ENCODE measurements at places on chromosomes 7 and 10.

GRCh38 chr10:120945182-120945581, 94.0 kb downstream of the WDR11 start:
- no peak for DNase-seq

DNA sequence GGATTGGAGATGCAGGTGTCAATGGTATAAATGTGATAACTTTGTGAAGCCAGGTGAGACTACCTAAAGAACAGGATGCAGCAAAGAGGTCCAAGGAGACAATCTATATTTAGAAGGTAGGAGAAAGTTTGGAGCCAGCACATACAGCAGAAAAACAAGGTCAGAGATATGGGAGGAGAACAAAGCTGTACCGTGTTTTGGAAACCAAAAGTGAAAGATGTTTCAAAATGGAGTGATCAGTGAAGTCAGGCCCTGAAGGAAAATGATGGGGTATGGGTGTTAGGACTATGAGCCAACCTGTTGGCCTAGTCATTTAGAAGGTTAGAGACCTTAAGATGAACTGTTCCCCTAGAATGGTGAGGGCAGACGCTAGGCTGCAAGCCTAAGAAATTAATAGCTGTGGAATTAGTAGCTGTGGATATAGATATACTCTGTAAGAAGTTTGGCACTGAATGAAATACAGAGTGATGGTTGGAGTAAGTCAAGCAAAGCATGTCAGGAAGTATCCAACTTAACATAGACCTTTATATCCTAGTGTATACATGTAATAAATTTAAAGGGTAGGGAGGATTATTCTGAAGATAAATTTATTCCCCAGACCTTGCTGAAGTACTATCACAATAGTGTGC, 149.8 kb upstream of the WNT16 start:
- DNase-seq: no peak

GRCh38 chr7:118306771-118307170, 82.3 kb downstream of the ANKRD7 start:
- DNase-seq: no peak

DNA sequence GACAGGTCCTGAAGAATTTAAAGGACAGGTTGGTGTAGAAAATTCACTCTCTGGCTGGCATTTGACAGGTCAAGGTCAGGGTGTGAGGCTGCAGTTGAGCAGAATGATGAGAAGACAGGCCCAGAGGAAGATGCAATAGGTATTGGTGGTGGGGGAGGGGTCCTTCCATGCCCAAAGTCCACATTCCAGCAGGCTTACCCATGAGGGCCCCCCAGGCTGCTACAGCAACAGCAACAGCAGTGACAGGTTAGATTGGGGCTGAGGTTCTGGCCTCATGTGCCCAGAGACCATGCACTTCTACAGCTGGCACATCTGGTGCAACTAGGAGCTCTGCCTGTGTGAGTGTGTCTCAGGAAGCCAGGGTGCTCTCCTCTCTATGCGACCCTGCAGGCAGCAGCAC, 223.5 kb upstream of the GHITM start:
- DNase-seq: no peak

DNA sequence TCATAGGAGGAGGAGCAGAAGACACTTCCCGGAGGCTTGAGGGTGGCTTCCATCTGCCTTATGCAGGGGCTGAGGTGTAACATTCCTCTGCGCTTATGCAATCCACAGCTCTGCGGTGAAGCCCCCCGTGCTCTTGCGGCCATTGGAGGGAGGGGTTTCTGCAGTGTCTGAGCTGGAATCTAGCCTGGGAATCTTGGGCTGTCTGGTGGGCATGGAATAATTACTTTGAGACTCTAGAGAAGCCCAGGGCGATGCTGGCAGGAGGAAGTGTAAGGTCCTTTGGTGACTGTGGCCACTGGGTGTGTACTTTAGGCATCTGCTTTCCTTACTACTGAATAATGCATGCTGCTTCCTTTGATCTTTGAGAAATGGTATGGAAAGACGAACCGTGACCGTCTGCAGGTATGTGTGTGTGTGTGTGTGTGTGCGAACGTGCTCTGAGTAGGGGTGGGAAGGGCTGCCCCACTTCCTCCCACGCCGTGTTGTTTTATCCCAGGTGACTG, 181.0 kb downstream of the PRPF18 start:
- DNase-seq: no peak

DNA sequence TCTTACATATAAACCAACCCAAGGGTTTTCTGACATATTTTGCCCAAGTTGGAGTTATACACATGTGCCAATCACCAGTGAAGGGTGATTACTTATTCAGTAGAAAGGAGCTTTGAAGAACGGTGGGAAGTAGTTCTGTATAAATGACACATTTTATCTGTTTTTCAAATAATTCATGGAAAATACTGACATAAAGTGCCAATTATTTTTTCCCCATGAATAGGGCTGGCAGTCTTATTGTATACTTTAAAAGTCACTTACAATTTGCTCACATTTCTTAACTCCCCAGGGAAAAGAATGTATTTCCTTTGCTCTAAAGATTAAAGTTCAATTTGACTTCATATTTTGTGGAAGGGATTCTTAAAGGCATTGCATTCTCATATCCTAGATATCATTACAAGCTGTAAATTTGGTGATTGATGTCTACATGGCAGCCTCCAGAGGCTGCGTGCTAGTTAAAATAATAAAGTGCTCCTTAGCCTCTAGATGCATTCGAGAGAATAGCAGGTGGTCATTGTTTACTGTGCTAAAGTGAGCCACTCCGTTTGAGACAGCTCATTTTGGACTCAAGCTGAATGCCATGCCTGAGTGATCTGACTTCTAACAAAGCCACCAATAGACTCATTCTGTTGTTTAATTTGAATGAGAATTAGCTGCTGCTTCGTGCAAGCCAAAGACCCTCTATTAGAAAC, 148.8 kb upstream of the NRP1 start:
- no peak for DNase-seq

DNA sequence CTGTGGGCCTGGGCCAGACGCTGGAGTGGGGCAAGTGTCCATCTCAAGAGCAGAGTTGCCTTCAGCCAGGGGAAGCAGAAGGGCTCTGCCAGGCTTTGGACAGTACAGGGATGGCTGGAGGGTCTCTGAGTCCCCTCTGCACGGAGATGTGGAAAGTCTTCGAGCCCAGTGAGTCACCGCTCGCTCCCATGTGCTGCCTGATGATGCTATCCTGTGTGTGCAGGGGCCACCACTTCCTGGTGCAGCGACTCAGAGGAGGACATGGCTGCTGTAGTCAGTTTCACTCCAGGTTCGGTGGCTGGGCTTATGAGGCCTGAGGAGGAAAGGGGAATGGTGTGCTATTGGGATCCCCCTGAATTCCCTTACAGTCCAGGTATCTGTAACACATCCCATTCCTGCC, 6.0 kb downstream of the ADCYAP1R1 start:
- DNase-seq: no peak

GRCh38 chr10:86655173-86655540, 810 bp downstream of the OPN4 start:
- DNase-seq: no peak

DNA sequence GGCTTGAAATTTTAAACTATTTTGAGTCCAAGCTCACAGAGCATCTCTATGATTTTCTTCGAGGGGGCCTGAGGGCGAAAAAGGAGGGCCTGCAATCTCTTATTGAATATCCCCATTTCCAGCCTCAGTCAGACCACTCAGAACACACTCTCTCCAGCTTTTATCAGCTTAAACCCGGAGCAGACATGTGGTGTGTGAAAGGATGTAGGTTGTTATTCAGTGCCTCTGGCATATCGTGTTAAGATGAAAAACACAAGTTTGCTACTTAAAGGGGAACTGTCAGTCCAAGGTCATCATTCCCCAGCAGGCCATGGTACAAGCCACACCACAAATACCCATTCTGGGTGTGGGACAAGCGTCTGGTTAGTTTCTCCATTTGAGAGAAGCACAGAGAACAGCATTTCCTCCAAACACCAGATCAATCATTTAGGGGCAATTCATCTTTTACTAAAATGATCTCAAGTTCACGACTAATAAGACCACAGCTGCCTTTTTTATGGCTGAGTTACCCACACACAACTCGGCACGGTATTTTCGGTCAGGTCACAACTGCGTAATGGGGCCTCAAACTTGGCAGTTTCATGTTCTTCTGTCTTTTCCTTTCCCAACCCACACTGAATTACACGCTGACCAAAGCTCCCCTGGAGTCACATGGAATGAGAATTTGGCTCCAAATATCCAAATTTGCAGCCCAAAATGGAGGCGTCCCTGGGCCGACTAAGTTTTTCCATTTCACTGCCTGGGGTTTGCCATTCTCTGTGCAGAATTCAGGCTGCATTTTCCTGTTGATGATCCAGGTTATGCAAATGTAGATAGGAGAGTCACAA, 188.4 kb downstream of the SEM1 start:
- no peak for DNase-seq

- DNase-seq: no peak
Observed at GRCh38 chr10:8069627-8070026, 15.1 kb downstream of the GATA3 start.

- no peak for DNase-seq
Observed at GRCh38 chr7:155665957-155666287, 21.5 kb downstream of the RBM33 start.

DNA sequence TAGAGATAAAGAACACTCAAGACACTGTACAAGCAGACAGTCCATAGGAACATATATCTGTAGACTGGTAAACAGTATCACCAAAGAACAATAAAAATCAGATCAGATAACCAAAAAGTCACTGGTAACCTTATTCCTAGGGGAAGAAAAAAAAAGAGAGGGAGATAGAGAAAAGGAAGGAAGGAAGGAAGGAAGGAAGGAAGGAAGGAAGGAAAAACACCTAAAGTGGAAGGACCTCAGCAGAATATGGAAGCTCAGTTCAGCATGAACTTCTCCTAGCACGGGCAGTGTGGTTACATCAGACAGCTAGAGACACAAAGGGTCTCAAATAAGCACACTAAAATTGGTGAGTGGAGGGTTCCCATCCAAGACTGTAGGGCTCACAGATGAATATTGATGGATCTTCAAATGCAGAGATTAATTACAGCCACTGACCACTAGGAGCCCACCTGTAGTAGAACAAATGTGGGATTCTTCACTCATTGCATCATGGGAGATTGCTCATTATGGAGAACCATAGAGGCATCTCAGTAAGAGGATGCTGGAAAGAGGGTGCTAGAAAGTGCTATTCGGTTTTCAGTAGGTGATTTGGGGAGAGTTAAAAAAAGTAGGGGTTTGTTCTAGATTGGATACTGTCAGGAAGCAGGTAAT, 293.4 kb upstream of the C7orf33 start:
- DNase-seq: no peak

Measured in NCI-H2081 treated with DMSO at 0.1 percent for 48 hours (cell line).